ENCODE measurements at places on chromosomes 7 and 10.

GRCh38 chr7:128215281-128215680 lies 25.8 kb upstream of the LEP start:
- DNase-seq = no peak

DNA sequence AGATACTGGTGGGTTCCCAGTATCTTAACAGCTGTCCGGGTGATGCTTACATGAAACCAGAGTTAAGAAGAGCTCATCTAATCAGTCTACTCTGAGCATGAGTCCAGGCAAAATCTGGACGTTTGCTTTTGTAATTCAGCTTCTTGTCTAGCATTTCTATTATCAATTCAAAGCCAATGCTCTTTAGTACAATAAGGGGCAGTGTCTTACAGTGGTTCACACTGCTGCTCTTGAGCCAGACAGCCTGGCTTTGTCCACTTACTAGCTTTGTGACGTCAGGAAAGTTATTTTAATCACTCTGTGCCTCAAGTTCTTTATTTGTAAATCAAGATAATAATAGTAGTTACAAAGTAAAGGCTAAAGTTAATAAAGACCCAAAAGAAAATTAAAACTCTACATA lies 227.3 kb upstream of the TCF7L2 start:
- no peak for DNase-seq

GRCh38 chr10:124035306-124035927 lies 58.0 kb downstream of the CHST15 start:
- no peak for DNase-seq

- DNase-seq = no peak
Observed at GRCh38 chr7:95682913-95683312, 86.6 kb upstream of the PDK4 start.

GRCh38 chr10:30639946-30640786 lies 10.6 kb upstream of the LYZL2 start:
- no peak for DNase-seq

- DNase-seq = peak; percentile 80
Observed at GRCh38 chr7:117008886-117009531, 55.7 kb downstream of the ST7 start.

DNA sequence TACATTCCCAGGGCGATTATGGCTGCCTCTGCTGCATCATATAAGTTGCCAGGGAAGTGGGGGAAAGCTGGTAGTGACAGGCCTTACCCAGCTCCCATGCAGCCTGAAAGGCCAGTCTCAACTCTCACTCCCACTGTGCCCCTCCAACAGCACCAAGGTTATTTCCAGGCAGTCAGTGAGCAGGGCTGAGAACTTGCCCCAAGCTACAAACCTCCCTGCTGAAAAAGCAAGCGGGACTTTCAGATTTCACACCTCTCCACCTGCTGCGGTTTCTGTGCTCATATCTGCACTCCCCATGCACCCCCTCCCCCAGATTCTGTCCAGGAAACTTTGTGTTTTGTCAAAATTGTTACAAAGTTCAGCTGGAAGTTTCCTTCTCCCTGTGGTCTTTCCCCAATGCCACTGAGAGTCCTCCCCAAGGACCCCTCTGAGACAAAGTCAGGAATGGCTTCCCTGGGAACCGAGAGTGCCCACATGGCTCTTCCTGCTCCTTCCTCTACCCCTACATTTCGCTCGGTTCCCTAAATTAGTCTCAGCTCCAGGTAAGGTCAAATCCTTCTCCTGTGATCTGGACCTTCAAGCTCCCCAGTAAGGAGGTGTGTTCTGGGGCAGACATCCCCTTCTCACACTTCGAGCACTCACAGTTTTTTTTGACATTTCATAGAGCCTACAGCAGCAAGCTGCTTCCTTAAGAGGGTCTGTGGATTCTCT lies 25.3 kb upstream of the WNT2 start:
- DNase-seq = no peak

- peak; percentile 33 for DNase-seq
Observed at GRCh38 chr7:148697256-148698006, 1.3 kb upstream of the CUL1 start.

DNA sequence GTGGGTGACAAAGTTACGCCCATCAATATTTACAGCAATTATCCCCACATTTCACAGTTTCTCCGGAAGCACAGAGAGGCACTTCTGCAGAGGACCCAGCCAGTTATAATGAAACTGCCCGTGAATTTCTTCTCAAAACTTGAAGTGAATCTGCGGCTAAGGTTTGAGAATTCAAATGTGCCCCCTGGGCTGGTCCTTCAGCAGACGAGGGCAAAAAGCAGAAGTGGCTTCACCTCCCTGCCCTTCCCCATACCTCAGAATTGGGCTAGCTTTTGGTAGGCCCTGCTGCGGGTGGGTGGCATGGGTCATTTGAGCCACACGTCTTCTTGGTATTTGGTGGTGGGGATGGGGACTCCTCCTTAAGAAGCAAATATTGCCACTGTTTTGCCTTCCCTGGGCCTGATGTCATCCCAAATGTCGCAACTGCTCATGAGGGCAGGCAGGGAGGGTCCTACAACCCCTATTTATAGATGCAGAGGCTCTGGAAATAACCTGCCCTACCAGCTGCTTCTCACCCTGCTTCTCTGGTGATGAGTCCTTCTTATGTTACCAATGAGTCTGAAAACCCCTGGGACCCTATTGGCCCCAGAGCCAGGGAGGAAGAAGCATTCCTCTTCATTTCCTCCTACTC lies 16.6 kb upstream of the WDFY4 start:
- DNase-seq = no peak

DNA sequence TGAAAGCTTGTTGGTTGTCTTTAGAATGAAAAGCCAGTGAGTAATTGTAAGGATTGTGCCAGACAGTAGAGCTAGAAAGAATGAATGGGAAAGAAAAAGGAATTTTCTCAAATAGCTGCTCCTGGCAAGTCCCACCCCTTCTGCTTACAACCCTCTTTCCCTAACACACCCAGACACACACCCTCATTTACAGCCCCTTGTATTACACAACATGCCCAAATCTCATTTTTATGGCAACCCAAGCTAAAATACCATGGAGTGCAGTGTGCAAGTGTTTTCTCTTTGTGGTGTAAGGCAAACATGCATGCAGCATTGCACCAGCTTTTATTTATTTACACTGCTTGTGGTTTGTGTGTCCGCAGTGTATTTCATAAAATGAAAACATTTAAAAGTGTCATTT lies 1.5 kb downstream of the PRKAR2B start:
- DNase-seq = no peak

DNA sequence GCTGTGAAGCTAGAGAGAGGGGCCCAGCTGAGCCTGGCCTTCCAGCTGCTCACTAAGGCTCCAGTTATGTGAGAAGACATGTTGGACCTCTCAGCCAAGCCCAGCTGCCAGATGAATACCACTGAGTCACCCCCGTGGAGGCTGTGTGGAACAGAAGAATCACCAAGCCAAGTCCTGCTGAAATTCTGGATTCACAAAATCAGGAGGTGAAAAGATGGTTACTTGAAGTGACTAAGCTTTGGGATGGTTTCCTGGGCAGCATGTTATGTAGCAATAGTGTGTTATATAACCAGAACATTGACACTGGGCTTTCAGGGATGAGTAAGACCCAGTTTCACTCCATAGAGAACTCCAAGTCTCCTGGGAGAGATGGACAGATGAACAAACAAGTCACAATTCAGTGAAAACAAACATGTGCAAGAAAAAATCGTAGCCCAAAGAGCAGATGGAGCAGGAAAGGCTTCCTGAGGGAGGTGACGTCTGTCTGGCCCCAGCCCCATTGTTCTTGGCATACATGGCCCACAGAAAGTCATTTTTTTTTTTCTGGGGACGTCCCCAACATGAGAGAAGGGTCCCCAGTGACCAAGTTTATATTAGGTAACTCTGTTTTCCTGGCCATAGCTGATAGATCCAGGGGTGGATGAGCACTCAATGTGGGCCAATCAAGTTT lies 64.1 kb upstream of the PDZD8 start:
- no peak for DNase-seq

- DNase-seq = no peak
Observed at GRCh38 chr7:31043051-31043471, 9.0 kb upstream of the ADCYAP1R1 start.

GRCh38 chr7:126426652-126427051 lies 826.1 kb downstream of the GRM8 start:
- DNase-seq = no peak

DNA sequence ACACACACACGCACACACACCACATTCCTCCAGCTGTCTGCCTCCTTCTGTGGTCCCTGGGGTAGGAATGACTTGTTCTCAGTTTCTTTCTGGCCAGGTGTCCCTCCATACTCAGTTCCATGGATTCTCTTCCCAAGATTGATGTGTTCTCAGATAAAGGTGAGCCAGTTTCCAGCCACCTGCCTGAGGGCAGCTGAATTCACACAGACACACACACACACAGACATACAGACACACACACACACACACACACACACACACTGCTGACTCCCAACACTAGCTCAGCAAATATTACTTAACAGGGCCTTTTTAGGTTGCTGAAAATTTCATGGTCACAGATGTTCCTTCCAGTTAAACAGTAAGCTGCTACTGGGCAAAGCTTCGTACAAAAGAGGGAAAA lies 45.4 kb upstream of the GDF10 start:
- no peak for DNase-seq
